Activated CD4-positive, alpha-beta T cell treated with anti-CD3 and anti-CD28 coated beads, Interleukin-2, amount 10 ng/mL, durations not matched to agents 24 days and 14 days (primary cell): ENCODE measurements at places on chromosomes 7 and 10. TPM values are rescaled to one million over a fixed set of nuclear protein-coding genes. Genes with fewer than 3 reads are reported as not detected.

The NEURL1 gene
- total RNA-seq: 2.8 and 3.1 TPM in 2 replicates

The ERVW-1 gene
- not detected in 2 replicates for total RNA-seq

The FAM25G gene
- not detected in 2 replicates for total RNA-seq

The FOXP2 gene
- total RNA-seq: 0.02 and 0.05 TPM in 2 replicates

DNA sequence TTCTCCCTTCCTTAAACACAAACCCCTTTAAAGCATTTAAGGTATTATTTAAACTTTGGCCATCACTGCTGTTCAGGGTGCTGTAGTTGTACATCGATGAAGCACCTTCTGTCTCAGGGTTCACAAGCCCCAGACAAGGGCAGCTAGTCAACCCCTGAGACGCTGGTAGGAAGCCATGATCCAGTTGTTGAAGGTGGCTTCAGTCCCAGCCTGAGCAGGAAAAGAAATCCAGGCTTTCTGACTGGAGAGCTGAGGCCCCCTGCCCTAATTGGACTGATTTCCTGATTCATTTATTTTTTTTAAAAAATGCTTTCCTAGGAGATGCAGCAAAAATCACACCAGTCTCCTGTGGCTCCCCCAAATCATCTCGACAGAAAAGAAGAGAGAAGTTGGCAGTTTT lies 15.8 kb downstream of the CPA1 start:
- DNase-seq: no peak

DNA sequence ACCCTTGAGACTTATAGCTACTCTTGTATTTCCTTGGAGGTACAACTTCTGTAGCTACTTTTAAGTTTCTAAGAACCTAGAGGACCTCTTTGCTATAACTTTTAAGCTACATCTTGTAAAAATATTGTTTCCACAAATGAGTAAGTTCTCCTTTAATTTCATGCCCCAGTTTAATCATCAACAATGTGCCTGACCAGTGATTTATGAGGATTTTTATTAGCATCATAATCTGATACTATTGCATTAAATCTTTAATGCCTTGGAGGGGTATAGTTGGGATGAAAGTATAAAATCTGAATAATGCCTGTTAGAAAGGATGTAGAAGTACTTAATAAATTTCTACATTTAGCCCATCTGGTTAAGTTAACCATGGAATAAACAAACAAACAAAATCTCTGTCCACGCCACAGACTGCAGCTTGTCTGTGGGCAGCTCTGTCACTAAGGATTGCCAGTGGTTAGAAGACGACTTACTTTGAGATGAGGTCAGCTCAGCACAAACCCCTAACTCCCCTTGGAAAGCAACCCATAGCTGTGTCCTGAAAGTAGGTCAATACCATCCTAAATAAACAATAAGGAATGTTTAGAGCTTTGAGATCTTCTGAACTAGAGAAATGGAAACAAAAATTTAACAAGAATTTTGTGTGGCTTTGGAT lies 18.3 kb downstream of the UBE2D1 start:
- no peak for DNase-seq

- DNase-seq: no peak
Measured at GRCh38 chr7:36148422-36149065, 4.5 kb upstream of the EEPD1 start.

DNA sequence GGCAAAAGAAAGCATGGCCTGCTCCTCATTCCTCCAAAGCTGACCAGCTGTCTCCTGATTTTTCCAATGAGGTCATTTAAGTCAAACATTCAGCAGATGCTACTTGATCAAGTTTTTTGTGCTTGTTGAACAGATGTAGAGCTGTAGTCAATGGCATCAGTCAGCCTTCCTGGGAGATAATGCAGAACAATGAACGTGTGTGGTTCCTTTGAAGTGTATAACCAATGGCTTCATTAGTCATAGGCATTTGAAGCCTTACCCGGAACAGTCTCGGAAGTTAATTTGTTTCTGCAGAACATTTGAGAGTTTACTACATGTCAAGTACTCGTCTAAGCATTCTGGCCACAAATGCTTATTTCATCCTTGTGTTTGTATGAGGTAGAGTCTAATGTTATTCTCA lies 227.1 kb downstream of the ADRA2A start:
- DNase-seq: no peak
